ENCODE measurements at places on chromosomes 3 and 15.

DNA sequence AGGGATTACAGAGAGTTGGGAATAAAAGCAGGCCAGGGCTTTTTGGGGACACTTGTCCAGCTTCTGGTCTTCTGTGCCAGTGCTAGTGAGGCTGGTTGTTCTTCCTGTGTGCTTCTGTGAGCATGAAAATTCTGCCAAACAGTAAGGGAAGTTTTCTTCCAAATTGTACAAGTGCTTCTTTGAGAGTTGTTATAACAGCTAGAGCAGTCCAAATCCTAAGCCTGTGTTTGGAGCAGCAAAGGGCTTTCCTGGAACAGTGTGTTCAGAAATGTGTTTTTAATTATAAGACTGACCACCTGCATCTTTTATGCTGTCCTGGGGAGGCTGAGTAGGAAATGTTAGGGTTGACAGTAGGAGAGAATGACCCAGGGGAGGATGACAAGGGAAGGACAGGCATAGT is 223.0 kb upstream of the P2RY1 start:
- no peak for DNase-seq

DNA sequence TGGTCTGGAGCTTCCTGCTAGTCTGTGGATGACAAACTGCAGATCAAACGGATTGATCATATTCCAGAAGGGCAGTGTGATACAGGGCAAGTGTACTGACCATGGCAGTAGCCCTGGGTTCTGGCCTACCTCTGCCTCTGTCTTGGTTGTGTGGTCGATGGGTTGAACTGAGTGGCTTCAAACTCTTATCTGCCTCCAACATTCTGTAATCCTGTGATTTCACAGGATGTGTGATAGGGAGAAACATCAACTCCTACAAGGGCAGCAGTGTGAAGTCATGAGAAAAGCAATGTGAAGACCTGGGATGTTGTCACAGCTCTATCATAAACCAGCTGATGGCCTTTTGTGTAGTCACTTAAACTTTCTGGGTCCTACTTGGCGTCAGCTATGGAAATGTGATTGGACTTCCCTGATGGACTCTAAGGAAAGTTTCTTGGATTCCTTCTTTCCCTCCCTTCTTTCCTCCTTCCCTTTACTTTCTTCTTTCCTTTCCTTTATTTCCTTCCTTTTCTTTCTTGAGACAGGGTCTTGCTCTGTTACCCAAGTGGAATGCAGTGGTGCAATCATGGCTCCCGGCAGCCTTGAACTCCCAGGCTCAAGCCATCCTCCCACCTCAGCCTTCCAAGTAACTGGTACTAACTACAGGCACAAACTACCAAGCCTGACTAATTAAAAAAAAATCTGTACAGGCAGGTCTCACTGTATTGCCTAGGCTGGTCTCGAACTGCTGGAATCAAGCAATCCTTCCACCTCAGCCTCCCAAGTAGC is 114.8 kb downstream of the BBX start:
- DNase-seq = no peak

DNA sequence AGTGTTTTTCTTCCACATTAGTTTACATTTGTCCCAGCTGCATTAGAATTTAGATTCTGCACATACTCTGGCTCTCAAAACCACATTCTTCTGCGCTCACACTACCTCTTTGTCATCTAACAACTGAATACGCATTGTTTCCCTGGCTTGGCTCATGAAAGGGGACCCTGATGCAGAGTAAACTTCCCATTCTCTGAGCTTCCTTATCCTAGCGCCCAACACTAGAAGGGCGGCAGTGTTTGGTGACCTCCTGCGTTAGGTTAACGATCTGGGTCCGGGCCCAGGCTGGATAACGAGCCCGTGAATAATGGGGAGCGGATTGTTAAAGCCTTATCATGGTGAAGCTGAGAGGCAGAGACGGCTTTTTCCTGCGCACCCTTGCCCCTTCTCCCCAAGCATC is 63.9 kb downstream of the ETV5 start:
- DNase-seq = no peak

DNA sequence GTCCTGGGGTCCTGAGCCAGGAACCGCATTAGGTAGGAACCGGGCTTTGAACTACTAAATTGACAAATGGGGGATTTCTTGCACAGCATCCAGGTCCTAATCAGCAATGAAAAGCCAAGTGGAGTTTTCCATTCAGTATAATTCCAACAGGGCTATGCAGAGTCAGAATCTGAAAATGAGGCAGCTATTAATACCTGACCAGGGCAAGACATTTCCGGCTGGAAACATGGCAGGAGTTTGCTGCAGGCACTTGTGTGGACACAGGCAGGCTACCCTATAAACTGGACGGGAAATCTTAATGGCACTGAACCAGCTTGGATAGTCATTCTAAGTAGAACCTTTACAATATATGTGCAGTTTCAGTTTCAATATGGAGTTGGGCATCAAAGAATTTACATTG is 553.1 kb downstream of the FGF12 start:
- no peak for DNase-seq
